ENCODE measurements at places on chromosomes 13 and 19.

GRCh38 chr19:13997631-13997962 is 8.5 kb downstream of the RFX1 start:
- no peak for DNase-seq

- DNase-seq: peak; percentile 93
Observed at GRCh38 chr19:3761382-3762129, at the start of gene APBA3. APBA3 (minus strand) TSS chr19:3761692; CDS start chr19:3760264, 1,428 bp downstream.

- no peak for DNase-seq
Observed at GRCh38 chr13:103184413-103184812, 118.2 kb upstream of the SLC10A2 start.

GRCh38 chr19:53808710-53809125 is 15.4 kb downstream of the NLRP12 start:
- DNase-seq: no peak

- DNase-seq: no peak
Observed at GRCh38 chr19:47582320-47582909, 9.5 kb upstream of the ZNF541 start.
